ENCODE measurements at places on chromosomes 3 and 15.

DNA sequence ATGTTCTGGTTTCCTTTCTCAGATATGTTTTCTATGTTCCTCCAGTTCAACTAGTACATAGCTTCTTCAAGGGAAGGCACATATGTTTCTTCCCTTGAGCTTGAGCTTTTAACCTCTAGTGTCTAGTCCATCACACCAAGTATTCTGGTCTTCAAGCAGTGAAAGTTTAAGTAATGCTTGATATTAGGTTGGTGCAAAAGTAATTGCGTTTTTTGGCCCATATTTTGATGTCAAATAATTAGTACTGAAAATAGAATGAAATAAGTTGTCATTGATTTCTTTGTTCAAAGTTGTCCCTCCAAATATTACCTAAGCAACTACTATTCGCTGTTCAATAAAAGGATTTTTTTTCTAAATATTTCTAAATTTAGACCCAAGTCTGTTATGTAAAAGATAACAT, 146.7 kb upstream of the TSC22D2 start:
- DNase-seq: no peak

GRCh38 chr3:184168363-184169120, 6.1 kb upstream of the AP2M1 start:
- no peak for DNase-seq

DNA sequence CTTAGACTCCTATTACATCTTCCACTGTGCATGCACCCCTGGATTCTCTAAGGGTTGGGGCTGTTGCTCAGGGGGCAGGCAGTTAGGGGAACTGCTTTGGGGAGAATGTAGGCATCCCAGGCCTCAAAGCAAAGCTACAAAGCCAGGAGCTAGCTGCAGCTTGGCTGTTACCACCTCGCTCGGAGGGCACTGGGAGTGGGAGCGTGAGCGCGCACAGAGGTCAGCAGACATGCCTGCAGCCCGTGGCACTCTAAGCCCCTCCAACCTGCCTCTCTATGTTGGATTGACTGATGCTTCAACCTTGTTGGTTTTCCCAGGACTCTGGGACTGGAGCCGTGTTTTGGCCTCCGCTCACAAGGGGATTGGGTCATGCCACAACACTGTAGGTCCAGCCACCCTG, 69.8 kb downstream of the CPN2 start:
- no peak for DNase-seq

GRCh38 chr15:64858021-64858575, 16.4 kb downstream of the PLEKHO2 start:
- DNase-seq: no peak

GRCh38 chr3:63940389-63940757, 28.2 kb upstream of the SCAANT1 start:
- no peak for DNase-seq

DNA sequence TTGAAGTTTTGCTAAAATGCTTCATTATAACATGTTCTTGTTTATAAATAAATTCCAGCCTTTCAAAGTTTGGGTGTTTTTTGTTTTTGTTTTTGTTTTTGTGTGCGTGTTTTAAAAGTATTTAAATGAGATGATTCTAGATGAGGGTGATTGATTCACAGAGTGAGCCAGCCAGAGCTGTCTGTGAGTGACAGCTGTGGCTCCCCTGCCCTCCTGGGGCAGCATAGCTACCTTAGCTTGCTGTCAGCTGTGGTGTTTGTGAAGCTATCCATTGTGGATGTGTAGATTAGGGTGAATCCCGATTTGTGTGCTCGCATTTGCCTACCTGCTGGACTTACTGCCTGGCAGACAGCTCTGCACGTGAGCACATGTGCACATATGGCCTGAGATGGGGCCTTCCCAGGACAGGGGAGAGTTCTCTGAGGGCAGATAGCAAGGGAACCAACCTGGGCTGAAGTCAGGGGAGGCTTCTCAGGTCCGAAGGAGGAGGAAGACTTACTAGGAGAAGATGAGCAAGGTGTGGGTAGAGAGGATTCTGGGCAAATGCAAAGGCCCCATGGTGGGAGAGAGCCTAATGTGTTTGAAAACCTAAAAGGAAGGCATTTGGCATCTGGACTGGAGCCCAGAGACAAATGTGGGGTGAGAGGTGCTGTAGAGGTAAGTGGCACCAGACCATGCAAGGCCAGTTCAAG, 124.2 kb downstream of the EEFSEC start:
- DNase-seq: no peak

- no peak for DNase-seq
These were observed 43.4 kb downstream of the RPLP1 start for GRCh38 chr15:69496001-69496400.

GRCh38 chr15:93312891-93313486, 224.0 kb upstream of the RGMA start:
- DNase-seq: no peak

- DNase-seq: peak; percentile 10
These were observed 180.5 kb upstream of the RASGRP1 start for GRCh38 chr15:38745126-38745525.

GRCh38 chr15:55179141-55179540, 17.6 kb downstream of the RSL24D1 start:
- DNase-seq: no peak

- peak; percentile 36 for DNase-seq
These were observed 7.2 kb downstream of the MESP2 start for GRCh38 chr15:89783111-89783860.

DNA sequence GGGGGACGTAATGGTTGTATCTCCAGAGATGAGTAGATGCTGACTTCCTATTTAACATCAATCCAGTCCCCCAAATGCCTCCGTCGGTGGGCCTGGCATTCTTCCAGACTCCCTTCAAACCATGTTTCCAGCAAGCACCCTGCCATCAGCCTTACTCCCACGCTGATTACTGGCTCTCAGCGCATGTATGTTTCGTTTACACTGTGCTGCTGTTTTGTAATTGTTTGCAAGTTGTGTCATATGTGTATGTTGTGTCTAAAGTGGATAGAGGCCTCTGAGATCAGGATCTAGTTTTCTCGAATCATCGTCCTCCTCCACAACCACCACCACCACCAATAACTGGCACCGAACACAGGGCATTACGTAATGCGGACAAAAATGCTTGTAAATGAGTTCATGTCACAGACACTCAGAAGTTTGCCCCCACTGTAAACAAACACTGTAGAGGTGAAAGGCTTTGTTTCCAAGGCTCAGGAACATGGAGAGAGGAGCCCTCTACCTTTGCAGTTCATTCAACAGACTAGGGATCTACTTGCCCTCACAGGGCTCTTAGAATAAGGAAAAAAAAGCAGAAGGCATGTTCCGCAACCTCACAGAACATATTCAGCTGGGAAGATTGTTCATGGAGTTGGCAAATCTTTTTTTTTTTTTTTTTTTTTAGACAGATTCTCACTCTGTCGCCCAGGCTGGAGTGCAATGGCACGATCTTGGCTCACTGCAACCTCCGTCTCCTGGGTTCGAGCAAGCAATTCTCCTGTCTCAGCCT, 46.1 kb upstream of the SEMA4B start:
- no peak for DNase-seq

- no peak for DNase-seq
These were observed 517.4 kb downstream of the TUSC7 start for GRCh38 chr3:117226932-117227331.

DNA sequence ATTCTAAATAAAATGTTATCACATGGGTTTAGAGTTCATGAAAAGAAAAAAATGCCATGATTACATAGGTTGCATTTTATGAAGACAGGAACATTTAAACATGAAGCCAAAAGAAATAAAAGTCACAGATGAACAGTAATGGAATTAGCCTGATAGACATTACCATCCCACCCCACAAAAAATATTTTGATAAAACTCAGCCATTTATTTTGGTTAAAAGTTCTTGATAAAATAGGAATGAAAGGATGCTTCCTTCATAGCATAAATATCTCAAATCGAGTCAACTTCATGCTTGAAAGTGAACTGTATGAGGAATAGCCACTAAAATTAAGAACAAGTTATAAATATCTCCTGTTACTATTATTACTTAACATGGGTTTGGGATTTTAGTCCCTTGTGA, 101.9 kb upstream of the TMC3 start:
- DNase-seq: no peak

DNA sequence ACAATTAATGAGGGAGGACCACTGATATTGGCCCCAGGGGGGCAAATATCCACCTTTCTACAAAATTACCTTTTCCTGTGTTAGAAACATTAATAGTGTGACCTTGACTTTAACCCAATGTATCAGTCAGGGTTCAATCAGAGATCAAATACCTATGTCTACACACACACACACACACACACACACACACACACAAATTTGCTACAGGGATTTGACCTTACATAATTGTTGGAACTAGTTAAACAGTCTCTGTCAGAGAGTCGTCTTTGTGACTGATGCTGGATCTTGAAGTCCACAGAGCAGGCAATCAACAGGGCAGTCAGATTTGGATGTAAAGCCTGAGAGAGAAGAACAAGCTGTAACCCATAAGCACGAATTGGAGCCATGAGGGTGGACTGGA, 32.5 kb downstream of the TM4SF4 start:
- no peak for DNase-seq

GRCh38 chr3:157751386-157751785, 248.2 kb upstream of the VEPH1 start:
- no peak for DNase-seq
